ENCODE measurements at places on chromosomes 3 and 15.

- DNase-seq = no peak
Measured at GRCh38 chr3:71214016-71214415, 369.5 kb downstream of the FOXP1 start.

DNA sequence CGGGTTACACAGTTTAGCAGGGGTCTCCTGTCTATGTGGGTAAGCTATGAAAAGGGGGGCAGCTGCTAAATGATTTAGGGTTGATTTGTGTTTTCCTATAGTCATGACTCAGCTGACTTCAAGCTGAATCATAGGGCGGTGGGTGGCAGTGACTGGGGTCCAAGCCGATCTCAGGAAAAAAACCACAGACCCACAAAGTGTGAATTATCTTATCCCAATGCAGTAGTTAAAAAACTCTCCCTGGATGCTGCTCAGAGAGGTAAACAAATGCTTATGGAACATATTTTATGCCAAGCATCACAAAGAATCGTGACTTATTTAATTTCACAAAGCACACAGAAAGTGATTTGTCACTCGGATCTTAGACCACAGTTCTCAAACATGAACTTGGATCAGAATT is 18.4 kb upstream of the TOPAZ1 start:
- DNase-seq = no peak

DNA sequence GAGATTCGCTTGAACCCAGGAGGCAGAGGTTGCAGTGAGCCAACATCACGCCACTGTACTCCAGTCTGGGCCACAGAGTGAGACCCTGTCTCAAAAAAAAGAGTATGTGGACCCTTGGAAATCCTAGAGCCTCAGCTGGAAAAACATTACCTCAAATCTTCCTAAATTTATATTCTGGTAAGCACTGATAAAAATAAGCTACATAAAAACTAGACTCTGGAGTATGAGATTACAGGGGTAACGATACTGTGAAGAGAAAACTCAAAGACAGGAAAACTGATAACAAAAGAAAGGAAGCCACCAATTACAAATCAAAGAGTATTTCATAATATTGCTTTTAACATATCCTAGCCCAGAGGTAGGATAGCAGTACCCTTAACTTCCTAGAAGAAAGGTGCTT is 30.3 kb downstream of the SETD2 start:
- DNase-seq = no peak

DNA sequence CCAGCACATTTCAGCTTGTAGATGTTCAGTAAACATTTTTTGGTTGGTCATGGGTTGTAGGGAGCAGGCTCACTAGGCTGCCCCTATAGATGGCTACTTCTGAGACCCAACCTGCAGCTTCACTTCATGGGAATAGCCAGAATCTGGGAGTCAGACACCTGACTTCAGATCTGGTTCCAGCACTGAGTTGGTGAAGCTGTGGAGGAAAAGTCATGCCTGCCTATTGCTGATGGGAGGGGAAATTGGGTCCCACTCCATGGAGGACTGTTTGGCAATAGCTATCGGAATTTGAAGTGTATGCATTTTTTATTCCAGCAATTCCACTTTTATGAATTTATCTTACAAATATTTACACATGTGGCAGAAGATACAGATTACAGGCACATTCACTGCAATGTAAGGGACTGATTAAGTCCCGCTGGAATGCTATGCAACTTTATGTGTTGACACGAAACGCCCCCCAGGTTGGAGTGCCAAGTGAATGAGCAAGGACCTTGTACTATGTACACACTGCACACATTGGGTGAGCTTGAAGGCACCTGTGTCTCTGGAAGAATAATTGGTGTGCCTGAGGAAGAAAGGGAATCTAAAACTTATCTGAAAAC is 7.8 kb upstream of the CCR1 start:
- no peak for DNase-seq

DNA sequence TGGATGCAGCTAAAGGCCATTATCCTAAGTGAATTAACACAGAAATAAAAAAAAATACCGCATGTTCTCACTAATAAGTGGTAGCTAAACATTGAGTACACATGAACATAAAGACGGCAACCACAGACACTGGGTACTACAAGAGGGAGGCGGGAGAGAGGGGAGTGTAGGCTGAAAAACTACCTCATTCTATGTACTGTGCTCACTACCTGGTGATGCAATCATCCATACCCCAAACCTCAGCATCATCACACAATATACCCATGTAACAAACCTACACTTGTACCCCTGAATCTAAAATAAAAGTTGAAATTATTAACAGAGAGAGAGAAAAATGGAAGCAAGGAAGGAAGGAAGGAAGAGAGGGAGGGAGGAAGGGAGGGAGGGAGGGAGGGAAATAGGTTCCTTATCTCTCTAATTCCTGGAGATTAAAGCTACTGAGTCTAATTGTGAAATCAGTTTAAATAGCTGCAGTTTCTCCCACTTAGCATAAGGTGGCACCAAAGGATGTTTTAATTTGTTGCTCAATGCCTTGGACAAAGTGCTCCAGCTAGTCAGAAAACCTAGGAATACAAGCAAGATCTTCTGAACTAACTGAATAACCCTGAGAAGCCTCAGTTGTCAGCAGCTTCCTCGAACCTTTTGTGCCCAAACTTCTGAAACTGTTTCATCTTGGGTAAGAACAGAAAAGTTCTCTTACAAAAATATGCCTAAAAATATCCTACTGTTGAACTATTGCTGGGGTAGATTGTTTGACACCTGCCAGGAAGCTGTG is 79.4 kb upstream of the ATP11B start:
- DNase-seq = no peak

DNA sequence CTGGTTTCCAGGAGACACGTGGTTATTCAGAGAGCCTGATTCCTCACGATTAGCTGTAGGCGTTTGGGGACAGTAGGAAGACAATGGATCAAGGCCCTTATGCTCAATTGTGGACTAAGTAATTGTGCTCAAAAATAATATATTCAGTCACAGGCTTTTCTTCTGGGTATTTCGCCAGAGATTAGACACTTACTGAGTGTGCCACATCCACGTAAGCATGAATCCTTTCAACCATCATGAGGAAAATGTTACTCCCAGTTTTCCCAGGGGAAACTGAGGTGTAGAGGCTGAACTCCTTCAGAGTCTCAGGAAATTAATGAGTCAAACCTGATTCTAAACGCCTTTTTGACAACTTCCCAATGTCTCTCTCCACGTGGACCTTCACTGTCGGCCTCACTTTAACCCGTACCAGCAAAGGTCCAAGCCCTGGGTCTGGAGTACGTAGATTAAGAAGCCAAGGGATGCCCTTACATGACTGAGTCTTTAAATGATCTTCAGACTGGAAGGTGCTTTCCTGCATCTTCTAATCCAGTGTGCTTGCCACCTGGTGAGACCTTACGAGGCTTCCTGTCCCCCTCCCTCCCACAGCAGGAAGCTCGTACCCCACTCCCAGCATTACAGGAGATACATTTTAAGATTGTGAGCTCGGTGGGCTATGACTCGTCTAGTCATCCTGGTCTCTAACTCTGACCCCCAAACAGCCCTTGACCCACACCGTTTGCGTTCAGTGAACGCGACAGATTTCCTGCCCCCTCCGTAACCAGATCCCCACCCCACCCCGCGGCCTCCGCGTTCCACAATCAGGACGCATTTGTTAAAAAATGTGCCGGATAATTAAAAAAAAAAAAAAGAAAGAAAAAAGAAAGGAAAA is 1.7 kb downstream of the PKM start:
- no peak for DNase-seq

DNA sequence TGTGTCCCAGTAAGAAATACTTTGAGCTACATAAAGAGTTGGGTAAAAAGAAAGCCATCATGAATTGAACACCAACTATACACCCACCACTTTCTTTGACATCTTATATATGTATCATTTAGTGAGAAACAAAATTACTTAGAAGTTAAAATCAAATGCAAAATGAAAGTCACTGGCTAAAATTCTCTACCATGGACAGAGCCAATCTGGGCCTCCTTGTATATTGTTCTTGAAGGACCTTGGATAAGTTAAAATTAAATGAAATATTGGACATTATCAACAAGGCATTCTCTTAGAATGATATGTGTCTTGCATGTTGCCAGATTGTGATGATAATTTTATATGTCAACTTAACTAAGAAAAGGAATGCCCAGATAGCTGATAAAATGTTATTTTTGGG is 64.2 kb upstream of the CHL1 start:
- no peak for DNase-seq

DNA sequence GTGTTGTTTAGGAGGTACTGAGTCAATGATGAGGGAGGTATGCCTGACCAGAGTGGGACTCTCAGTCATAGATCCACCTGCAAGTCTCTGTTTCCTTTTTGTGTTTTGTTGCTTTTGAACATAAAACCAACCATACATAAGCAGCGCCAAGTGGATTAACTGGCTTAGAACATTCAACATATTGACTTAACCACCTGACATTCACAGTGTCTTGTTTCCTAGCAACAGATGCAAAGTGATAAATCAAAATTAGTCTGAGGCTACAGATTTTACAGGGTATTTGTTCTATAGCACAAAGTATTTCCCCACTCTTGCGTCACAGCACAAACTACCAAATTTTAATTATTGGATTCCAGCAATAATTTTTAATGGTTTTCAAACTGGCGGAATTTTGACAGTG is 283.8 kb downstream of the BBX start:
- no peak for DNase-seq

DNA sequence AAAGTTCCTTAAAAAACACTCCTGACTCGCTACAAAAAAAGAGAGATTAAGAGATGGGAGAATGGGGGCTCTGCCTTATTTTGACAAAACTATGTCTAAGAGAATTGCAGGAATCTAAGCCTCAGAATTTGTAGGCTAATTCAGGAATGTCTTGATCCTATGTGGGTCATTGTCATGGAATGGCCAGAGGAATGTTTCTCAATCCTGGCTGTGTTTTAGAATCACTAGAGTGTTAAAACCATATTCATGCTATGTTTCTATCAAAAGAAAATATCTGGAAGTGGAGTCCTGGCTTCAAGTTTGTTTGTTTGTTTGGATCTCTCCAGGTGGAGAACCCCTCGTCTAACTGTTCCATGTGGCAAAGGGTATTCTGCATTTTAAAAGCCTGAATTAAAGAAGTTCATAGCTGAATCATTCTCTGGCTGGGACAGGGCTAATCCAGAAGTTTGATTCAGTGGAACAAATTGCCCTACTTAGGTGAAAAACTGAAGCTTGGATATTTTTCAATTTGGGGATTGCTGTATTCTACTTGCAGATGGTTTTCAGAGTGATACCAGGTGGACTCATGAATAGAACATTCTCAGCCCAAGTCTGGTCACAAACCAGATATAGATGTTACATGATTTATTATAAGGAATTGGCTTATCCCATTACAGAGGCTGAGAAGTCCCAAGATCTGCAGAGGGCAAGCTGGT is 28.2 kb downstream of the GJD2 start:
- DNase-seq = no peak

DNA sequence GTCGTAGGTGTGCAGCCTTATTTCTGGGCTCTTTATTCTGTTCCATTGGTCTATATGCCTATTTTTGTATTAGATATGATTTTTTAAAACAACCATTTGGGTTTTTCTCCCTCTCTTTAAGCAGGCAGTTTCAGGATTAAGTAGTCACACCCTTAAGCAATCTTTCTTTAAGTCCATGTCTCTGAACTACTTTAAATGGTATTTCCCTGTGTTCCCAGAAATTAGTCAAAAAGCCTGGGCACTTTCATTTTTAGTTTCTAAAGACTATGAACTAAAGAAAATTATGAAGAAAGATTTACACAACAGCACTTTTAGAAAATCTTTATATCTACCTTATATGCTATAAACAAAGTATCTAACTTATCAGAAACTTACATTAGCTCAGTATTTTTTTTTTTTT is 110.3 kb downstream of the FAIM start:
- DNase-seq = no peak

All from thoracic aorta (tissue), 2 donors.